Erythroblast (primary cell): ENCODE measurements at places on chromosomes 11 and 22.
A peak's percentile ranks its signal among the peaks of the same experiment; 100 is the strongest.

GRCh38 chr11:68330700-68331337, 18.4 kb downstream of the LRP5 start:
- DNase-seq: no peak

DNA sequence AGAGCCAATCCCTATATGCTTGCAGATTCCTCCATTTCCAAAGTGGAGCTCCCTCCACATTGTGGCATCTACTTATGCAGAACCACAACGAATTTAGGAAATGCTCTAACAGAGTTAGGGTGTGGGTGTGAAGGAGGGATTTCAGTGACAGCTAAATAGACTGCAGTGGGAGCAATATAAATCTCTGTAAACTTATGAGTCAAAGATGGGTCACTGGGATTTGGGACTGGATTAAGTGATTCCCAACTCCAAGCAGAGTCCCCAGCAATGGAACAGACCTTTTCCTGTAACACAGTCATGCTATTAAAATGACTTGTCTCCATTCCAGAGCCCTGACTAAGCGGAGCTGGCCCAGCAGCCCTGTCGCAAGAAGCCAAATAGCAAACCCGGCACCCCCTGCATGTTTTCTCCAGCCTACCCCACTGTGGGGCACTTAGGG, 36.6 kb downstream of the RPL27A start:
- no peak for DNase-seq

GRCh38 chr11:71263386-71263785, 11.0 kb upstream of the SHANK2 start:
- DNase-seq: no peak

DNA sequence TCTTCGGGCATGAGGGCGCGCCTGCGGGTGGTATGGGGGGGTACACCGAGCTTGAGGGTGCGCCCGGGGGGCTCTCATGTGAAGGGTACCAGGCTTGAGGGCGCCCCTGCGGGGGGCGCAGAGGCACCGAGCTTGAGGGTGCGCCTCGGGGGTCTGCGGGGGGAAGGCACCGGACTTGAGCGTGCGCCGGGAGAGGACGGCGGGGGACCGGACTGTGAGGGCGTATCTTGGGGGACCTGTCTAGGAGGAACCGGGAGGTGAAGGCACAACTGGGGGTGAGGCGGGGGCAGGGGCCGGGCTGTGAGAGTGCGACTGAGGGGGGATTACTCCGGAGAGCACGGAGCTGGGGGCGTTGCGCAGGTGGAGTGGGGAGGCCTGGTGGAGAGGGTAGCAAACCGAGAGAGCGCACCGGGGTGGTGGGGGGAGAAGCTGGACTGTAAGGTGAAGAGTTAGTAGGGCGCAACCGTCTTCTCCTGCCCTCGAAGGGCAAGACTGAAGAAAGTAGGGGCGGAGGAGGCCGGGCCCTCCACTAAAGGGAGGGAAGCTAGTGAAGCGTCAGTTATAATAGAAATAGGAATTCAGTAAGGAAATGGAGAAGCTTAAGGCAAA, 1.1 kb upstream of the DDX6 start:
- DNase-seq: peak; percentile 63

- DNase-seq: no peak
Observed at GRCh38 chr11:61688365-61689163, 8.4 kb downstream of the DAGLA start.

DNA sequence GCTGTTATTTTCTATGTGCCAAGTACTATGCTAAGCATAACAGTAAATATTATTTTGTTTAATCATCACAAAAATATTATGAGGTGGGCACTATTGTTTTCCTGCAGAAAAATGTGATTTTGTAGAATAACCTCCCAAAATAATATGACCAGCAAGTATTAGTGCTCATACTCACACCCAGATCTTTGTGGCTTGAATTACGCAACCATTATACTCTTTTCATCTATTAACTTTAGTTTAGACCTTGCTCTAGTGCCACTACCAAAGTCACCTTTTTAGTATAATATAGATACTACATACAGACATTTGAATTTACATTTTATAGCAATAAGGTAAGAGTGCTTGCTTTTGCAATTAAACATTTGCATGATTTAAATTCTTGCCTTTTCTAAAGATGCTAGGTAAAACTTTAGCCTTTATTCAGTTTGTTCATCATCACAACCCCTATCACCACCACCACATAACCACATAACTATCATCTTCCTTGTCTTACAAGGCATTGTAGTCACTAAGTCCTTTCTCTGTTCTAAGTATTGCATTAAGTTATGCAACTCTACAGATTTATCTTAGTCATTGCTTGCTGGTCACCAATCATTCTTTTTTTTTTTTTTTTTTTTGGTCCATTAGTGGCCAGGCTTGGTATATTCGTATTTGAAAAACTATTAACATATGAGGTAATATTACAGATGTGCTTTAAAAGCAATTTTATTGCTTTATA, 68.4 kb downstream of the GAS2 start:
- DNase-seq: no peak

DNA sequence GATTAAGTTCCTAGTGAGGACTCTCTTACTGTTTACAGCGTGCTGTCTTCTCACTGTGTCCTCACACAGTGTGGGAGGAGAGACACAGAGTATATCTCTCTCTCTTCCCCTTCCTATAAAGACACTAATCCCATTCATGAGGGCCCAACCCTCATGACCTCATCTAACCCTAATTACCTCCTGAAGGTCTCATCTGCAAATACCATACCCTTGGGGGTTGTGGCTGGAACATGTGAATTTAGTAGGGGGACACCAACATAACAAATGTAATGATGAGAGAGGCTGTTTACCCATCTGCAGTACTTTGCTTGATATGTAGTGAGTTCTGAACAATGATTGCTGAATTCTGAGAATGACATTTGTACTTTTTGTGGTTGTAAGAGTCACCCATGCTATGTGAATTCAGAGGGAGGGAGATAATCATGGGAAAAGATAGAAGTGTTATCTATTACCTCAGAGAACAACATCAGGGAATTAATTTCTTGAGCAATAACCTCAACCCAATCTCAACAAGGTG, 4.9 kb upstream of the OR52W1 start:
- no peak for DNase-seq

GRCh38 chr11:111604392-111605009, 2.3 kb downstream of the SIK2 start:
- peak; percentile 74 for DNase-seq

GRCh38 chr11:112612250-112612849, 348.9 kb upstream of the NCAM1 start:
- DNase-seq: no peak

DNA sequence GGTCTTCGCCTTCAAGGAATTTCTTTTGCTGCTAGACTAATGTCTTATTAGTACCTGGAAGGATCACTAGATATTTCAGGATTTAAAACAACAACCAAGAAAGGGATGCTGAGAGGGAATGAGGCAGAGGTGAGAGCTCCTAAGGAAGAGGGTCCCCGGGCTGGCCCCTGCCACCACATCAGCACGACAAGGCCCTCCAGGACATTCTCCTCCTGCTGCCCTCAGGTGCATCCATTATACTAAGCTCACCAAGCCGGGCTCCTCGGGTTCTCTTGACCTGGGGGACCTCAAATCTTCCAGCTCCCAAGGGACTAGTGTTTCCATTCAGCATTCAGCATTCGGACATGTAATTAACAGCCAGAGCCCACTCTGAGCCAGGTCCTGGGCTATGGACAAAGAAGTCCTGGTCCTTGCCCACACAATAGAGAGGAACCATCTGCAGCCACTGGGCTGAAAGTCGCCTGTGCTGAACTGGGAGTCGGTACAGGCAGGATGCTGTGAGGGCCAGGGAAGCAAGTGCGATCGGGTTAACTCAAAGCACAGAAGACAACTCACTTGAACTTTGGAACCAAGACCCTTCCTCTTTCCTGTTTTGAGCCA, 29.4 kb upstream of the OAF start:
- DNase-seq: no peak

- no peak for DNase-seq
Observed at GRCh38 chr22:27748751-27749191, 52.8 kb downstream of the MN1 start.

- DNase-seq: no peak
Observed at GRCh38 chr11:1792461-1792860, 28.7 kb upstream of the CTSD start.

DNA sequence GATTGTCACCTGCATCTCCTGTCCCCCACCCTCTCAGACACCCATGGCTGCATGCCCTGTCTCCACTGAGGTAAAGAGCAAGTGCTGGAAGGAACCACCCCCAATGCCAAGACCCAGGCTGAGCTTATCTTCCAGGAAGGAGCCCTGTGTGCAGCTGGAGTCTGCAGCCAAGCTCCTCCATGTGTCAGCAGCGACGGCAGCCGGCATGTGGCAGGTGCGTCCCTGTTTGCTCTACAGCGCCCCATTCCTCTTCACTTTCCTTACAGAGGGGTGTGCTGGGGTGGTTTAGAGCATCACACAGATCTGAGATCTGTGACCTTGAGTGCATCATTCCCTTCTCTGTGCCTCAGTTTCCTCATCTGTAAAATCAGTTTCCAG, 7.7 kb upstream of the MN1 start:
- DNase-seq: no peak

DNA sequence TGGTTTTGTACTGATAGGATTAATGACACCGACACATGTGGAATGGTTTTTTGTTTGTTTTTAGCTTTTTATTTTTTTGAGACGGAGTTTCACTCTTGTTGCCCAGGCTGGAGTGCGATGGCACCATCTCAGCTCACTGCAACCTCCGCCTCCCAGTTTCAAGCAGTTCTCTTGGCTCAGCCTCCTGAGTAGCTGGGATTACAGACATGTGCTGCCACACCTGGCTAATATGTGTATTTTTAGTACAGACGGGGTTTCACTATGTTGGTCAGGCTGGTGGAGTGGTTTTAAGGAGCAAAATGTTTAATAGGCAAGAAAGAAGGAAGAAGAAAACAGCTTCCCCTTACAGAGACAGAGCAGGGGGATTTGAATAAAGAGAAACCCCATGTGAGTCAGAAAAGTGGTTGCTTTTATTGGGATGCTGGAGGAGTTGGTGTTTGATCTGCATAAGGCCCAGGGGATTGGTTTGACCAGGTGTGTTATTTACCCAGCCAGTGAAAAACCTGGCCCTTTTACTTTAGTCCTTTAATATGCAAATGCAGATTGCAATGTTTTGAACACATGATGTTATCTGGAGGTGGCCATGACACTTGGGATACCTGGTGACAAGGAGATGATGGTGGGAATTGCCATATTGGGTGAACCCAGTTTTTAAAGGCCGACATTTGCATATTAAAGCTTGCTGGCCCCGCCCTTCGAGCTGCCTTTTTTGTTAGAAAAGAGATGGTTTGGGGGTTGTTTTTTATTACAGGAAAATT, 24.3 kb downstream of the SUSD2 start:
- no peak for DNase-seq

GRCh38 chr11:18392434-18393321, 1.7 kb upstream of the LDHA start:
- DNase-seq: no peak

GRCh38 chr11:117950301-117950700, 21.1 kb upstream of the TMPRSS13 start:
- peak; percentile 6 for DNase-seq

DNA sequence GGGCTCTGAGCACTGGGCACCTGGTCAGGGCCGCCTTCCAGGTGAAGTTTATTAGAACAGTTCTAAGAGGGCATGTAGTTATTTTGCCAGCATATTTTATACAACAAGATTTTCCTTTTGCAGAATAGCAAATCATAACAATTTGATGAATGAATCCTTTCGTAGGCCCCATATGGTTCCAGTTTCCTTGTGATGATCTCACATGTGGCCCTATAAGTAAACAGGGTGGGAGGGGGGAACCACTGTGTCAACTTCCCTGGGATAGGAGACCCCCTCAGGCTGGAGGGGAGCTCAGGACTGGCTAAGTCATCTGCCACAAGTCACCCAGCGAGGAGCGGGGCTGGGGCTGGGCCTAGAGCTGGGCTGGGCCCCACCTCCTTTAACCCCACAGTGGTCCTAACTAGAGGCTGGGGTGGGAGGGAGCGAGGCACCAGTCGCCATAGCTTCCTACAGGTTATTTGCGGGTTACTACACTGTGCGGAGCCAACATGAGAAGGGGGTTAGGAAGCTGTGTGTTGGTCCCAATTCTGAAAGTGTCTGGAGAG, 4.2 kb downstream of the FBLN1 start:
- DNase-seq: no peak

DNA sequence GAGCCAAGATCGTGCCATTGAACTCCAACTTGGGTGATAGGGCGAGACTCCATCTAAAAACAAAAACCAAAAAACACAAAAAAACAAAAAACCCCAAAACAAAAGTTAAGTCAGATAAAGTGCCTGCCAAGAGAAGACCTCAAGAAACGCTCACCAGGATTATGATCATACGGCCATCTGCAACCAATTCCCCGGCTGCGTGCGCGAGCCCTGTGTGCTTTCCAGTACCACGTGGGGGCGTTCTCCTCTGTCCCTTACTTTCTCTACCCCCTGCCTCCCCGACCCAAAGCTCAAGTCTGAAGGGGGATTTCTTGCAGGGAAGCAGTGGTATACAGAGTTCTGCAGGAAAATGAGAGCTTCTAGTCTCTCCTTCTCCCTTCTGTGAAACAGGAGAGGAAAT, 10.5 kb upstream of the RPS19BP1 start:
- DNase-seq: peak; percentile 69

- no peak for DNase-seq
Observed at GRCh38 chr11:128580612-128581011, 6.7 kb downstream of the ETS1 start.
